ENCODE measurements at places on chromosomes 13 and 19.

- no peak for DNase-seq
These were observed 43.2 kb downstream of the ZNF571 start for GRCh38 chr19:37551129-37551993.

- DNase-seq: no peak
These were observed 40.1 kb downstream of the GPC6 start for GRCh38 chr13:93266681-93267080.

- no peak for DNase-seq
These were observed 134.7 kb downstream of the LHFPL6 start for GRCh38 chr13:39468306-39468705.

DNA sequence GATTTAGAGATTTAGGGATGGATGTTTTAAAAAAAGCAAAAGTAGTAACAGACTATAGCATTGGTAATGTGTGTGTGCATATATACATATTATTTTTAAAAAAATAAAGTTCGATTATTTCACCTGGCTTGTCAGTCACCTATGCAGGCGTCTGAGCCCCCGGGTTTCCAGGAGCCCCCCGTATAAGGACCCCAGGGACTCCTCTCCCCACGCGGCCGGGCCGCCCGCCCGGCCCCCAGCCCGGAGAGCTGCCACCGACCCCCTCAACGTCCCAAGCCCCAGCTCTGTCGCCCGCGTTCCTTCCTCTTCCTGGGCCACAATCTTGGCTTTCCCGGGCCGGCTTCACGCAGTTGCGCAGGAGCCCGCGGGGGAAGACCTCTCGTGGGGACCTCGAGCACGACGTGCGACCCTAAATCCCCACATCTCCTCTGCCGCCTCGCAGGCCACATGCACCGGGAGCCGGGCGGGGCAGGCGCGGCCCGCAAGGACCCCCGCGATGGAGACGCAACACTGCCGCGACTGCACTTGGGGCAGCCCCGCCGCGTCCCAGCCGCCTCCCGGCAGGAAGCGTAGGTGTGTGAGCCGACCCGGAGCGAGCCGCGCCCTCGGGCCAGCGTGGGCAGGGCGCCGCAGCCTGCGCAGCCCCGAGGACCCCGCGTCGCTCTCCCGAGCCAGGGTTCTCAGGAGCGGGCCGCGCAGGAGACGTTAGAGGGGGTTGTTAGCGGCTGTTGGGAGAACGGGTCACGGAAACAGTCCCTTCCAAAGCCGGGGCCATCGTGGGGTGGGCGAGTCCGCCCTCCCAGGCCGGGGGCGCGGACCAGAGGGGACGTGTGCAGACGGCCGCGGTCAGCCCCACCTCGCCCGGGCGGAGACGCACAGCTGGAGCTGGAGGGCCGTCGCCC lies 840 bp upstream of the CCNA1 start:
- DNase-seq: no peak

DNA sequence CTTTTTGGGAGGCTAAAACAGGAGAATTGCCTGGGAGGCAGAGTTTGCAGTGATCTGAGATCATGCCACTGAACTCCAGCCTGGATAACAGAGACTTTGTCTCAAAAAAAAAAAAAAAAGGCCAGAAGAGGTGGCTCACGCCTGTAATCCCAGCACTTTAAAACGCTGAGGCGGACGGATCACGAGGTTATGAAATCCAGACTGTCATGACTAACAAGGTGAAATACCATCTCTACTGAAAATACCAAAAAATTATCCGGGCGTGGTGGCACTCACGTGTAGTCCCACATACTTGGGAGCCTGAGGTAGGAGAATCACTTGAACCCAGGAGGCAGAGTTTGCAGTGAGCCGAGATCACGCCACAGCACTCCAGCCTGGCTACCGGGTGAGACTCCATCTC lies 39.9 kb downstream of the ZNF611 start:
- DNase-seq: no peak

DNA sequence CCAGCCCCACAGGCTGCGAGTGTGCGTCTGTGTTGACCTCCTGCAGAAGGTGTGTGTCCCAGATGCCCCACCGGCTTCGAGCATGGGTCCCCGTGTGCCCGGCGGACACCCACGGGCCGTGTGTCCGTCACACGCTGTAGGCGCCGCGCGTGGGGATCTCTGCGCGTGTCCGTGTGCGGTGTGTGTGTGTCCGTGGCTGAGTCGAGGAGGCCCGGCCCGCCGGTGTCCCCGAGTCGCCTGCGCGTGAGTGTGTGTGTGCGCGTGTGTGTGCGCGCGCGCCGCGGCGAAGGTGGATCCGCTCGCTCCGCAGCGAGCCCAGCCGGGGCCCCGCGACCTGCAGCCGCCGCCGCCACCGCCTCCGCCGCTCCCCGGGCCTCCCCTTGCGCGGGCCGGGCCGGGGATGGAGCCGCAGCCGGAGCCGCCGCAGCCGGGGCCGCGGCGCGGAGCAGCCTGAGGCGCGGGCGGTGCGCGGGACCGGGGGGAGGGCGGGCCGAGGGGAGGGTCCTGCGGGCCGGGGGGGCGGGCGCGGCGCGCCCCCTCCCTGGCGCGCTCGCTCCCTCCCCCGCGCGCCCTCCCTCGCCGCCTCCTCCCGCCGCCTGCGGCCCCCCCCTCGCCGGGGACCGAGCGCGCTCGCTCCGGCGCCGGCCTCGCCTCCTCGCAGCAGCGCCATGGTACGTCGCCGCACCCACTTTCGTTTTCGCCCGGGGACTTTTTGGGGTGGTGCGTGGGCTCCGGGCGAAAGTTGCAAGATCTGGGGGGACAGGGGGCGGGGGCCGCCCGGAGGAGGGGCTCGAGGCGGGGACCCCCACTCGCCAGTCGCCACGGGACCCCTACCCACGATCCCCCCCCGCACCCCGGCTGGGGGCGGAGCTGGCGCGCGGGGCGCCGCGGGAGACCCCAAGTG lies 7.1 kb upstream of the NFIC start:
- no peak for DNase-seq

DNA sequence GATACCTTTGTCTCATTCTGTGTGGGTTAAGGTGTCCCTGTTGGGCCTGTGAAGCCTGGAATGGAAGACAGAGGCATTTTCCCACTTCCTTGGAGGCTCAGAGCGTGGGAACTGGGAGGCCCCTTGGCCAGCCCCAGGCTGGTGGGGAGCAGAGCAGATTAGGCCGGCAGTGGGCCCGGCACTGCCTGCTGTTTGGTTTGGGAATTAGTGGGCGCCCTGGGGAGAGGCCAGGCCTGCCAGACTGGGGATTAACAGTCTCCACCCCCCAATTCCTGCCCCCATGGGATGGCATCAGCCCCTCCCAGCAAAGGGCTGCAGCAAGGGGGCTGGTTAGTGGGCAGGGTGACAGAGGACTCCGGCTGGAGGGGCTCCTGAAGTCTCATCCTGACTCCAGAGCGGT lies 3.1 kb upstream of the BEST2 start:
- DNase-seq: no peak

DNA sequence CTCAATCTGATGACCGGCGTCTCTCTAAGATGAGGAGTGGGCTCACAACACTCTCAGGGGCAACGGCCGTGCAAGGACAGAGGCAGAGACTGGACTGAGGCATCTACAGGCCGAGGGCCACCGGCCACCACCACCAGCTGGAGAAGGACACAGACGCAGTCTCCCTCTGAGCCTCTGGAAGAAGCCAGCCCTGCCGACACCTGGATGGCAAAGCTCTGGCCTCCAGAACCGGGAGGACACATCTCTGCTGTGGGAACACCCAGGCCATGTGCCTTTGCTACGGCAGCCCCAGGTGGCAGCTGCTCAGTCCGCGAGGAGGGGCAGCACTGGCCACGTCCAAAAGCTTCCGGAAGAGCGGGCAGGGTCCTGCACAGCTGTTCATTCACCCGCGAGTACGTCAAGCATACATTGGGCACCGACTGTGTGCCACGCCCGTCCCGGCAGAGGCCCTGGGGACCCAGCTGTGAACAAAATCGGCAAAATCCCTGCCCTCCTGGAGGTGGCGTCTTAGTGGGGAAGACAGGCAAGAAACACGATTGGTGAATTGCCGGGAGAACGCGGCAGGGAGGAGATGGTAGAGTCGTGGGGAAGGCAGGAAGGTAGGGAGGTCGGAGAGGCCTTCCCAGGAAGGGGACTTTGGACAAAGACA lies 17.1 kb downstream of the C2CD4C start:
- DNase-seq: no peak

GRCh38 chr19:4570402-4570801 lies 10.9 kb upstream of the SEMA6B start:
- no peak for DNase-seq

- DNase-seq: no peak
These were observed 1.1 kb downstream of the CYP2S1 start for GRCh38 chr19:41194157-41194552.

GRCh38 chr19:4140237-4140711 lies 13.2 kb upstream of the CREB3L3 start:
- no peak for DNase-seq

DNA sequence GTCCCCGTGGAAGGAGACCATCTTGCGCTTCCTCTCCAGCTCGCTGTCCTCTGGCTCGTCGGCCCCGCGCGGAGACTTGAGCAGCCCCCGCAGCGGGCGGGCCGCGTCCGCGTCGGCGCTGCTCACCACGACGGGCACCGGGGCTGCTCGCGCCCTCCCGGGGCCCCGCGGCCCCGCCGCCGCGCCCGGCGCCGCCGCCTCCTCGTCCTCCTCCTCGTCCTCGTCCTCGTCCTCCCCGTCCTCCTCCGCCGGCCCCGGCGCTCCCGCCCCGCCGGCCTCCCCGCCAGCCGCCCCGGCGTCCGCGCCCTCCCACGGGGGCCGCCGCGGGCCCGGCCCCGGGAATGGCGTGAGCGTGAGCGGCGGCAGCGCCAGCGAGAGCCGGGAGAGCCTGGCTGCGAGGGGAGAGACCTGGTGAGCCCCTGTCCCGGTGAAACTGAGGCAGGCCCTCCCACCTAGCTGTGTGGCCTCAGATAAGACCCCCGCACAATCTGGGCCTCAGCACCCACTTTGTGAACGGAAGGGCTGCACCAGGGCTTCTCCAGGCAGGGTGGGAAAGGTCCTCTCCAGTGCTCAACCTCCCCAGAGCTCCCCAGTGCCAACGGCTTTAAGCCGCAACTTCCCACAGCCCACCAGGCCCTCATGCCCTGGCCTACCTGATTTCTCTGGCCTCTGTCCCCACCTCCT lies 17.8 kb downstream of the LMTK3 start:
- no peak for DNase-seq

DNA sequence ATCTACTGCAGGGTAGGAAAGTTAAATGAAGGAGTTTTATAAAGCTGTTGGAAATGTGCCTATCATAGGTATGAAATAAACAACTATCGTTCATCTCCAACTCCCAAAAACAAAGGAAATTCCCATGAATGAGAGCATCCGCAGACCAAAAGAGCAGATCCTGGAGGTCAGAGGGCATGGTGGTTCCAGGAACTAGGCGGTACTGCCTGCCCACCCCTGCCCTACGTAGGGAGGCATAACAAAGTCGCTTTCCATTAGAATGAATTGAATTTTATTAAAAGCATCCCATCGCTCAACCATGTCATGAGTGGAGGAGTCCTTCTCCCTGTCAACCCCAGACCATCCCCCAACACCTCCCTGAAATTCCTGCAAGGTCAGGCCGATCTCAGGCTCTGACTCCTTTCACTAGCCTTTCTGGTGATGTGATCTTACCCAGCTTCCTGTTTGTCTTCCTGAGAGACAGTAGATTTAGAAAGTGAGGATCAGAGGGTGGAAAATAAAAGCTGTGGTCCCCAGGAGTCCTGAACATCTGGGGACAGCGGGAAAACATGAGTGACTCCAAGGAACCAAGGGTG lies at the start of gene CLEC4M:
Gene CLEC4M, plus strand, starts transcription at position 525 of the 575 bp plus-strand sequence. Its CDS starts 24 bp downstream, at position 549.
- DNase-seq: no peak

DNA sequence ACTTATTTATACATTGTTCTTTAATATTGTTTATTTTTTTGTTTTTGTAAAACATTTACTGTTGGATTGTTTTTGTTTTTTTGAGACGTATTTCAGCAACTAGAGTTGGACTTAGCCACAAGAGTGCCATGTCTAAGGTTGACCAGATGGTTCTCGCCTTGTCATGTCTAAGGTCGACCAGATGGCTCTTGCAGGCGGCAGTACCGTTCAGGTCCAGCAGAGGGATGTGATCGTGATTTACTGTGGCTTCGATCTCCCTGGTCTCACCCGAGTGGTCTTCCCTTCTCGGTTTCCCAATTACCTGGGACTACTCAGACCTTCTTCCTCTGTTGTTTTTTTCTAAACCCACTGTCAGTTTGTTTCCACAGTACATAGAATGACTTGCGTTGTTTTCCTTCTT lies 1438.6 kb downstream of the UQCRFS1 start:
- DNase-seq: no peak

GRCh38 chr19:4633140-4633967 lies 6.0 kb upstream of the TNFAIP8L1 start:
- no peak for DNase-seq
